T-helper 1 cell (primary cell): ENCODE measurements at places on chromosomes 6 and 20.

DNA sequence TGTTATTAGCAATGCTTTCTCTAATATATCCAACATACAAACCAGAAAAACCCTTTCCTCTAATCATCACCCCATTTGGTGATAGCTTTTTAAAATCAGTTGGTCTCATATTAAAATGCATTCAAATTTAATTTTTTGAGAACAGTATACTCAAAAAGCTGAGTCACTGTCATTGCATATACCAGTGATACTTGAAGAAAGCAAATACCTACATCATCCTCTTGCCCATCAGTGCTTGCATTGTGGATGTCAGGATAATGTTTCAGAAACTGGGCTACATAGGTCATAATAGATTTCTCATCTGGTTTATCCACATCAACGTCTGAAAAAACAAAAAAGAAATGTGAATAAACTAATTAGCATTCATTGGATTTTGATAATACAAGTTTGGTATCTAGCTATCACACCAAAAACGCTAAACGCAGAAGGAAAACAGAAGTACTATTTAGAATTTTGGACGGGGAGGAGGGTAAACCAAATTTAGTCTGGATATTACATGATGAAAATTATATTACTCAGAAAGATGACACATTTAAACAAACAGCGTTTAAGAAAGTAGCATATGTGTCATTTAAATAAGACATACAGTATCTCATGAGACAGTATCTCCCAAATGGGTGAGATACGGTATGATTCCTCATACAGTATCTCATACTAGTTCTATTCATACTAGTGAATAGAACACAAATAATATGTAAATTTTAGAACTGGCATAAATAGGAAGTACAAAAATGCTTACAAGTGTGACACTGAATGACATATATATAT, 134.6 kb downstream of the SYNE1 start:
- no peak for DNase-seq

DNA sequence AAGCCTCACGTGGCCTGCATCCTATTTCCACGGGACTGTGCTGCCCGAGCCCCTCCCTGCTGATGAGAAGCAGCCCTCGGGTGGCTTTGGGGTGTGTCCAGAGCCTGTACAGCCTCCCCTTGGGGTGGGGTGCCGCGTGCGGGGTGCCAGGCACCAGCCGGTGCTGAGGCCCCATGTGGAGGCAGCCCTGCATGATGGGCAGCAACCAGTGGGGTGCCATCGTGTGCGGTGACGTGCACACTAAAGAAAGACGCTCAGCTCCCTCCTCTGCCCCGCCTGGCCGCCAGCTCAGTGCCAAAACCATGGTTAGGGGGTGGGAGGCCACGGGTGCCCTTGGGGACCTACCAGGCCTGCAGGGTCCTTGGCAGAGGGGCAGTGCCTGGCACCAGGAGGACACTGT, 26.2 kb downstream of the NTSR1 start:
- no peak for DNase-seq

GRCh38 chr6:156474507-156475120, 302.6 kb upstream of the ARID1B start:
- no peak for DNase-seq

GRCh38 chr6:157222201-157222981, 100.9 kb downstream of the TMEM242 start:
- DNase-seq: no peak

- no peak for DNase-seq
Measured at GRCh38 chr6:146027586-146028251, 1.1 kb upstream of the GRM1 start.

GRCh38 chr6:111114482-111114881, 27.2 kb downstream of the SLC16A10 start:
- no peak for DNase-seq

- no peak for DNase-seq
Measured at GRCh38 chr6:39524007-39524406, 201.2 kb downstream of the KIF6 start.
